Hippocampal formation (tissue), 2 donors: ENCODE measurements at places on chromosomes 1 and 21.

- peak; percentile 17 for DNase-seq
Observed at GRCh38 chr1:234218078-234218477, 155.2 kb upstream of the COA6 start.

GRCh38 chr1:156420205-156421061 is 51.4 kb downstream of the RHBG start:
- no peak for DNase-seq

DNA sequence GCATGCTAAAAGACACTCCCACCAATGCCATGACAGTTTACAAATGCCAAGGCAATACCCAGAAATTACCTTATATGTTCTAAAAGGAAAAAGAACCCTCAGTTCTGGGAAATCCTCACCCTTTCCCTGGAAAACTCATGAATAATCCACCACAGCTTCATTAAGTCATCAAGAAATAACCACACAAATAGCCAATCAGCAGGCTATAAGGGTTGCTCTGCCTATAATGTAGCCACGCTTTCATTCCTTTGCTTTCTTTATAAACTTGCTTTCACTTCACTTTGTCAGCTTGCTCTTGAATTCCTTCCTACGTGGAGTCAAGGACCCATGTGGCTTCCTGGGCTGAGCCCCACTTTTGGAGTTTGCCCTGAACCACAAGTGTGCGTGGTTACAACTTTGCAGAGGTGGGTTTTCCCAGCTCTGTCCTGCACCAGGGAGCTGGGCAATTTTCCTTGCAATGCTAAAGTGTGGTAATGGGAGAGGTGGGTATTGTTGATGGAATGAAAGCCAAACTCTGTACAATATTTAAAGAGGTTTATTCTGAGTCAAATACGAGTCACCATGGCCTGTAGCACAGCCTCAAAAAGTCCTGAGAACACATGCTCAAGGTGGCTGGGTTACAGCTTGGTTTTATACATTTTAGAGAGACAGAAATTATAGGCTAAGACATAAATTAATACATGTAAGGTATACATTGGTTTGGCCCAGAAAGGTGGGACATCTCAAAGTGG is 42.2 kb upstream of the COG2 start:
- no peak for DNase-seq

GRCh38 chr1:91608876-91609275 is 108.2 kb downstream of the CDC7 start:
- no peak for DNase-seq

GRCh38 chr1:168629466-168629865 is 53.1 kb downstream of the XCL1 start:
- DNase-seq = no peak

DNA sequence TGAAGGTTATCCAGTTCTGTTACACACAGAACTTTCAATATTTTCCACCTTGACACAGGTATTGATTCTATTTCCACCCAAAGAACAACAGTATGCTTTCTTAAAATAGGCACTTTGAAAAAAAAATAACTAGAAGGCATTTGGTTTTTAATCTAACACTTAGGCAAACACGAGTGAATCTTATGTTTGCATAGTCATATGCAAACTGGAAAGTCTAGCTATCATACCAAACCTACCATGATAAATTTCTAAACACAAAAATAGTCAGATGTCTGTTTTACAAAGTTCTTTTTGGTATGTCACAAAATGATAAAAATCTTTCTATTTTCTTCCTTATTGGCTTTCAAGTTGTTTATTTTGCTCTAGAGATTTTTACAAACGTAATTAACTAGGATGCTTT is 11.6 kb downstream of the DNASE2B start:
- DNase-seq = no peak

- DNase-seq = no peak
Observed at GRCh38 chr21:41459884-41460534, 34.0 kb downstream of the MX1 start.

- no peak for DNase-seq
Observed at GRCh38 chr1:248697907-248698306, 4.7 kb downstream of the OR14I1 start.

GRCh38 chr1:239723776-239724367 is 337.5 kb downstream of the CHRM3 start:
- DNase-seq = no peak

DNA sequence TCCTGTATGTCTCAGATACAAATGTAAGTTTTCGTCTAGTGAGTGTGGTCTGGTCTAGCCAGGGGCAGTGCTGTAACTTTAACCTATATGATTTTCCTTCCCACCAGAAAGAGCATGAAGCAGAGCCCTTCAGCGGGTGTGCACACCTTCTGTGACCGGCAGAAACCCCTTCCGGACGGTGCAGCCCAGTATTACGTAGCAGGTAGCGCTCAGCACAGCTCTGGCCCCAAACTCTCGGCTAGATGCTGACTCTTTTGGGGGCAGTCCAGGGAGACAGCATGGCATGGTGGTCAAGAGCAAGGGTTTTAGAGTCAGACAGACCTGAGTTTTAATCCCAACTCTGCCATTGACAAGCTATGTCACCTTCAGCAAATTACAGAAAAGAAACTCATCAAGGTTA is 28.0 kb upstream of the TMEM222 start:
- DNase-seq = no peak

- no peak for DNase-seq
Observed at GRCh38 chr1:246178717-246179311, 328.3 kb downstream of the SMYD3 start.

- no peak for DNase-seq
Observed at GRCh38 chr1:96281491-96281890, 440.1 kb upstream of the PTBP2 start.

GRCh38 chr1:154117642-154118041 is 37.2 kb downstream of the NUP210L start:
- DNase-seq = no peak

- DNase-seq = peak; percentile 79
Observed at GRCh38 chr1:155241069-155241679, 14.1 kb downstream of the ENTREP3 start.

GRCh38 chr1:178594133-178594532 is 81.2 kb downstream of the TEX35 start:
- DNase-seq = no peak

DNA sequence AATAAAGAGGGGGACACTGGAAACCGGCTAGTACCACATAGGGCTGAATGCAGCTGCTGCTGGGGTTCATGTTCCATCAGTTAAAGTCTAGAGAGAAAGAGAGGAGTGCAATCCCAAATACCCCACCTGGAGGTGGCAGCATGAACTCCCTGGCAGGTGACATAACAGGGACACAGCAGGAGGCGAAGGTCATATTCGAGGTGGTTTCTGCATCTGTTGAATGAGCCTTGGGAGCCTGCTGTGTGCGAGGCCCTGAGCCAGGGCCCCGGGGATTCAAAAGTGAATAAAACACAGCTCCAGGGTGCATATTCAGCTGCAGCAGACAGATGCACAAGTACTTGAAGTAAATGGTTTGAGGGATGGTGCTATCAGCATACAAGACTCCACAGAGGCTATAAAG is 456.8 kb downstream of the SETD4 start:
- no peak for DNase-seq

DNA sequence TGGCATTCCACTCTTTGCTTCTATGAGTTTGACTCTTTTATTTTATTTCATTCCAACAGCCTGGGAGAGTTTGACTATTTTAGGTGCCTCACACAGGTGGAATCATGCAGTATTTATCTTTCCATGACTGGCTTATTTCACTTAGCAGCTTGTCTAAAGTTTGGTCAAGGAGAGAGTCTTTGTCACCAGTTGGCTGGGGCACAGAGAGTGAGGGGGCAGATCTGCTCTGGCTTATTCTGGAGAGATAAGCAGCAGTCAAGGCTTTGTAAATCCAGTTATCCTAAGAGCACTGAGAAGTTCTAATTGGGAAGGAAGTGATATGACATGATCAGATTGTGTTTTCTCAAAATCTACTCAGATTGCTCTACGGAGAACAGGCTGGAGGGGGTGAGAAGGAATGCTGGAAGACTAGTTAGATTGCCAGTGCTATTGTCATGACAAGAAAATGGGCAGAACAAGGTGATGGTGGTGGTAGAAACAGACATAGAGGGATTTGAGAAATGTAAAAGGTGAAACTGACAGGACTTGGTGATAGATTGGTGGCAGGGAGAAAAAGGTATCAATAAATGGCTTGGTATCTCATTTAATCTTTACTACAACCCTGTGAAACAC is 12.1 kb upstream of the CTTNBP2NL start:
- DNase-seq = no peak

DNA sequence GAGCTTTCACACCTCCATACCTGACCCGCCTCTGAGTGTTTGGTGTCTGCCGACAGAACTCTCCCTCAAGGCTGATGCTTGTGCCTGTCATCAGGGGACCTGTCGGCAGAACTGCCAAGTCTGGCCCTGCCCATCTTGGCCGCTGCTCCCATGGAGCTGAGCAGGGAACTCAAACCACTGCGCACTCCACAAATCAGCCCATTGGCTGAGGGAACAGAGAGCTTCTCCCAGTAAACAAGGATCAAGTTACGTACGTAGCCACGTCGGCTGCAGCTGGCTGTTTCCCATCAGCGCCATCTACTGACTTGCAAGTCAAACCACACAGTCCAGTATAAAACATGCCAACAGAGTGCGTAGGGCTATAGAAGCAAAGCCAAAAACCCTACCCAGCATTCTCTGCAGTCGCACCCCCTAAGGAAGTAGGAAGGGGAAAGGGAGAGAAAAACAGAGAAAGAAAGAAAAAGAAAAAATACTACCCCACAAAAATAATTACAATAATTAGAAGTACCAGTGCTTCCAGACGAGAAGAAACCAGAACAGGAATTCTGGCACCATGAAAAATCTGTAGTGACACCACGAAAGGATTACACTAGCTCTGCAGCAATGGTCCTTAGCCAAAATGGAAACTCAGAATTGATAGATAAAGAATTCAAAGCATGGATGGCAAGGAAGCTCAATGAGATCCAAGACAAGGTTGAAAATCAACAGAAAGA is 13.1 kb downstream of the KRTAP13-1 start:
- DNase-seq = no peak

DNA sequence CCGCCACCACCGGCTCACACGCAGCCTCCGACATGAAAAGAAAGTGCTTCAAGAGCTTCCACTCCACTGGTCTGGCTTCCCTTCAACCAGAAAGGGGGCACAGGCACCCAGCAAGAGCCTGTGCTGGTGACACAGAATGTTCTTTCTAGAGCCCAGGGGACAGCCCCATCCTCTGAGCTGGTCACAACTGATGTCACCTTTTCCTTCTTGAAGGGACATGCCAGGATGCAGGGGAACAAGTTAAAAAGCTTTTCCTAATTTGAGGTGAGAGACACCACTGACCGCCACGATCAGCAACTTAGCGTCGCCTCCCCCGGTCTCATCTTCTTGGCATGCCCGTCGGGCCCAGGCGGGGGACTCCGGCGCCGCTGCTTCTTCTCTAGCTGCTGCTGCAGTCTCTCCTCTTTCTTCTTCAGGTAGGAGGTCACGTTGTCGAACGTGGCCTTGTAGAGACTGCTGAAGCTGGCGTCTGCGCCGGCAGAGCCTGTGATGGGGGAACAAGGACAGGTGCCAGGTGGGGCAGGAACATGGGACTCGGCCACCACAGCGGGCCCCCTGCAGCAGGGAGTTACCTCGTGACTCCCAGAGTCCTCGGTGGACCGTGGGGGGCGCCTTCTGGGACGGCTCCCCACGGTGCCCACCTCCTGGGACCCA is 29.5 kb downstream of the WDR4 start:
- DNase-seq = no peak

DNA sequence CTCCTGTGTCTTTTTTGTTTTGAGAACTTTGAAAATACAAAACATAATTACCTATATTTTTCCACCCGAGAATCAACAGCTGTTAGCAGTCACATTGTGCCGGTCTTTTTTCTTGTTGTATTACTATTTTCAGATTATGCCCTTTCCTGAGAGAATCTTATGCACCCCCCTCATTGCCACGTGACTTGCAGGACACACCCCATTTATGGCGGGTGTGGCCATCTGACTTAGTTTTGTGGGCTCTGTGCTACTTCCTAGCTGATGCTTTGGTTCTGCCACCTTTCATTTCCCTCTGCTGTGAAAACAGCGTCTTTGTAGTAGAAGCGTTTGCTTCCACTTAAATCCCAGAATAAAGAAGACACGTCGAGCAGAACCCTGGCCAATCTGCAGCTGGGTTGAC is 82.8 kb upstream of the SOX13 start:
- no peak for DNase-seq

DNA sequence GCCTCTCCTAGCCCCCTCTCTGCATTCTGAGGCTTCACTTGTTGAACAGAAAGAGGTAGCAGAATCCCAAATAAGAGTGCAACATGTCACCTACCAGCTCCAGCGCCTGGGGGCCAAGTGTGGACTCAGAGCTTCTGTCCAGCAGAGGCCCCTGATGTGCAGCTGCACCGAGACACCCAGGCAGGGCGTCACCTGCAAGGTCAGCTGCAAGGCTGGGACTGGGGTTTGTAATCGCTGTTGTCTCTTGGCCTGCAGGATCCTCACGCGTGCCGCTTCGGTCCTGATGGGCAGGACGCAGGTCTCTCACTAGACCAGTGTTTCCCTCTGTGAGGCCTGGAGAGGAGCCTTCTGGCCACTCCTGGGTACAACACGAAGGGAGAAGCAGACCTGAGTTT is 4.3 kb upstream of the SLX9 start:
- DNase-seq = no peak

DNA sequence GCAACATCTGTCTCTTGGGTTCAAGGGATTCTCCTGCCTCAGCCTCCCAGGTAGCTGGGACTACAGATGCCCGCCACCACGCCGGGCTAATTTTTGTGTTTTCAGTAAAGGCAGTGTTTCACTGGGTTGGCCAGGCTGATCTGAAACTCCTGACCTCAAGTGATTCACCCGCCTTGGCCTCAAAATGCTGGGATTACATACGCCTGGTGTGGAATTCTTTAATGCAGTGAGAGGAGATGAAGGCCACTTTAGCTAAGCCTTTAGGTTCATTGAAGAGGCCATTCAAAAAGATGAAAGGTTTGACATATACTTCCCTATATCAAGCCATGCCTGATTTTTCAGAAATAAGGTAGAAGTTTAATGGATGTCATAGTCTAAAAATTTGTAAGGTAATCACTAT is 162.7 kb downstream of the ST6GALNAC3 start:
- DNase-seq = no peak

GRCh38 chr1:181126289-181126688 is 37.8 kb downstream of the IER5 start:
- no peak for DNase-seq

DNA sequence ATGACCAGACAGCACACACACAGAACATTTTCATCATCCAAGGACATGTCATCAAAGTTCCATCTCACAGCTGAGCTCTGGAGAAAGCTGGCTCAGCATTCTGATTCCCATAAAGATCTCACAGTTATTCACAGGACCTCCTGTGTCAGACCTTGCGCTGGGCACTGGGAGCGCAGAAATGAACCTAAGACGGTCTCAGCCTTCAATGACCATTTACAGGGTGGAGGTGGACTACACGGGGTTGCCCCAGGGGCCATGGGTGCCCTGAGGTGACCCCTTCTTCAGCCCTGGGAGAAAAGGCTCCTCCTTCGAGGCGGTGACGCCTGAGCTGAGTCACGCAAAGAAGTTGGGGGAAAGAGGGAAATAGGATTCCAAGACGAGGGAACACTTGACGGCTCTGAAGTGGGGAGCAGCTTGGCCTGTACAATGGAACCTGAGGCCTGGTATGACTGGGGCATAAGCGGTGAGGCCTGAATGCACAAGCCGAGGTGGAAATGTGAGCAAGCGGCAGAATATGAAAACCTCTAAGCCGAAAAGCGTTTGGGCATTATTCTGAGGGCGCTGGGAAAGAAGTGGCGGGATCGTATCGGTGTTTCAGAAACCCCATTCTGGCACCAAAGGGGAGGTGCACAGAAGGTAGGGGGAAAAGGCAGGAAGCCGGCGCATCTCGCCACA is 797 bp downstream of the CC2D1B start:
- peak; percentile 43 for DNase-seq
